ENCODE measurements at places on chromosomes 1 and 21.

GRCh38 chr1:39896909-39897685 lies 4.6 kb downstream of the MYCL start:
- no peak for DNase-seq

DNA sequence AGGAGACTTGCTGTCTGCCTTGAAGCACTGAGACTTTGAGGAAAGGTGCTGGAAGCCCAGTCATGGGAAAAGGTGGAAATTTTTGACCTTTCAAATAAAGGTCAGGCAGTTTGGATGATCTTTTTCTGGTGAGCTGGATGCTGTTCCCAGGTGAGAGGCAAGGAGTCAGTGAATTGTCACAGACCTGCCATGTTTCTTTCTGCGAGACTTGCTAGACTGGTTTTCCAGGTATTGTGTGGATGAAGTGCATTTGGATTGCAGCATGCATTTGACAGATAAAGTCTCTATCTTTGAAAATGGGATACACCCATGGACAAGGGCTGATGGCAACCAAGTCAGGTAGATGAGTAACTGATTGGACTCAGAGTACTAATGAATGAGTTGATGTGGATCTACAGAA lies 65.7 kb upstream of the NHLH2 start:
- DNase-seq, result no peak

- DNase-seq, result no peak
Measured at GRCh38 chr21:36890086-36890485, 76.4 kb downstream of the HLCS start.

DNA sequence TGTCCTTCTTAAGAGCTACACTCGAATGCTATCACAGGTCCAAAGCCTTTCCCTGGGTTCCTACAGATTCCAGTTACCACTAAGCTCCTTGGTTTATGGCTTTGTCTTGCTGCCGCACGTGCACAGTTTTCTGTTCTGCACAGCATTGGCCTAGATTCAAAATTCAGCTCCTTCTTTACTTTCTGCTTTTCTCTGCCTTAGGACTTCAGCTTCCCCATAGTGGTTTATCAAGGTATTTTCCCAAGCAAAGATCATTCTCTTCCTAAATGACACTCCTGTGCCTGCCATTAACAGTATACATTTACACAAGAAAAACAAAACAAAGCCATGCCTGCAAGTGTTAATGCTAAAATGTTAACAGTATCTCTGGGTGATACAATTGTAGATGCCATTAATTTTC lies 41.8 kb downstream of the PTPRU start:
- no peak for DNase-seq

GRCh38 chr1:111739925-111740765 lies 950 bp upstream of the INKA2 start:
- DNase-seq, result peak; percentile 71

All from lung microvascular endothelial cell (primary cell).